ENCODE measurements at places on chromosomes 3 and 15.

GRCh38 chr15:100934726-100935125 lies 15.6 kb downstream of the LRRK1 start:
- DNase-seq: peak; percentile 38

GRCh38 chr3:19645093-19645492 lies 288.9 kb downstream of the EFHB start:
- no peak for DNase-seq

GRCh38 chr3:130934442-130935089 lies 40.7 kb downstream of the ATP2C1 start:
- no peak for DNase-seq

GRCh38 chr15:97893967-97894366 lies 66.5 kb upstream of the ARRDC4 start:
- no peak for DNase-seq

DNA sequence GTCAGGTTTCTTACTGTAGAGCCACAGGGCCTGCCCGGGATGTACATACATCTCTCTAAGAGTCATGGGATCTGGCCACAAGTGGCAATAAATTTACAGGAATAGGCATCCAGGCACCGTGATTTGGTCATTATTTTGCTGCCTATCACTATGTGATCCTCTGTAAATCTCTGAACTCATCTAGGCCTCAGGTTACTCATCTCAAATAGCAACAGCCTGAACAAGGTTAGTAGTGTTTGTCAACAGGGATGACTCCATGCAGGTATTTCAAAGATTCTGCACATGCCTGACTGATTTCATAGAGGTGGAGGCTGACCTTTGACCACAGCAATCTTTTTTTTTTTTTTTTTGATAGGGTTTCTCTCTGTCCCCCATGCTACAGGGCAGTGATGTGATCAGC lies 88.8 kb upstream of the TBL1XR1 start:
- DNase-seq: no peak

DNA sequence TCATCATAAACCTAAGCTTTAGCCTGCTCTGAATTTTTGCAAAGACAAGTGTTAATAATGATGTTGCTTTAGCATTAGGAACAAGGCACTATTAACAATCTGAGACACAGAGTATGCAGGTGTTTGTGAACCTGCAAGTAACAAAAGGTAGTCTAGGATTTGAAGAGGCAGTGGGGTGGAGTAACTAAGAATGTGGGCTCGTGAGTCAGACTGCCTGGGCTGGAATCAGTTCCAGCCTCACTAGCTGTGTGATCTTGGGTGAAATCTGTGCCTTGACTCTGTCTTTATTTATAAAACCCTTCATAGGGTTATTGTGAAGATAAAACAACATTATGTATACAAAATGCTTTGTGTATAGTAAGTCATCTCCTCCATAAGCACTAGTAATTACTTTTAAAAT lies 610.6 kb upstream of the CFAP20DC start:
- DNase-seq: peak; percentile 78

- no peak for DNase-seq
Measured at GRCh38 chr3:191563722-191564121, 102.8 kb downstream of the PYDC2 start.

- no peak for DNase-seq
Measured at GRCh38 chr15:57100136-57100539, 181.7 kb downstream of the TCF12 start.

GRCh38 chr15:25790000-25790660 lies 73.0 kb downstream of the ATP10A start:
- DNase-seq: no peak

GRCh38 chr3:32733631-32734229 lies 48.7 kb downstream of the CNOT10 start:
- DNase-seq: peak; percentile 50

DNA sequence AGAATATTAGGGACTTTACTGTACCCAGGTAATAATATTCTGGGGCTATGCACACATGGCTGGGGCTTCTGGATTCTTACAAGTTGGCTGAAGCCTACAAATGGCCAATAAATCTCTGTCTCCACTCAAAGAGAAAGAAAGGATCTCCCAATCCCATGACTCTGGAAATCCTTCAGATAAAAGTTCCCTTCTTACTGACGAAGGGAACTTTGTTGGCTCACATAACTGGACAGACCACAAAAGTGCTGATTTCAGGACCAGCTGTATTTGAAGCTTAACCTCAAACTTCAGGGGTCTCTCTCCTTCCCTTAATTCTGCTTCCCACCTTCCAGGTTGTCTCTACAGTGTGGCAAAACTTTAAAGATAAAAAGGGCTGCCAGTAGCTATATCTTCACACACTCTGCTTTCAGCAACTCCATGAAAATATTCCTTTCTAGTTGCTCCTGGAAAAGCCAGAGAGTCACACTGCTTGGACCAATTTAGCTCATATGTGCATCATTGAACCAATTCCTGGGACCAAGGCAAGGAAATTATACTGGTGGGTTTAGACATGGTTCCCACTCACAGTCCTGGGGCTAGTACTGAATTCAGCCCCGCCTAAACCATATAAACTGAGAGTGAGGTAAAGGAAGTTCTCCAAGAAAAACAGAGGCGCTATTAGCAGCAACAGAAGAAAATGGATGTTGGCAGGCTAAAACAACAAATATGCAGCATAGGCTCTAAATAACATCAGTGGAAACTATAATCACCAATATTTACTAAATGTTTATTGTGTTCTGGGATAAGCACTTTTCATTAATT lies 290.0 kb upstream of the GADL1 start:
- no peak for DNase-seq

- peak; percentile 26 for DNase-seq
Measured at GRCh38 chr3:152359385-152360248, 90.9 kb downstream of the MBNL1 start.

- DNase-seq: no peak
Measured at GRCh38 chr15:78850941-78851755, 21.5 kb upstream of the MORF4L1 start.

- DNase-seq: no peak
Measured at GRCh38 chr3:12998648-12999047, 74.6 kb downstream of the IQSEC1 start.

- no peak for DNase-seq
Measured at GRCh38 chr3:188207941-188208515, 54.1 kb downstream of the LPP start.

- no peak for DNase-seq
Measured at GRCh38 chr3:120302361-120302760, 17.3 kb upstream of the GPR156 start.

GRCh38 chr3:127296166-127296565 lies 8.3 kb upstream of the PRR20G start:
- DNase-seq: no peak

GRCh38 chr3:134084242-134084950 lies 54.7 kb upstream of the SLCO2A1 start:
- no peak for DNase-seq

DNA sequence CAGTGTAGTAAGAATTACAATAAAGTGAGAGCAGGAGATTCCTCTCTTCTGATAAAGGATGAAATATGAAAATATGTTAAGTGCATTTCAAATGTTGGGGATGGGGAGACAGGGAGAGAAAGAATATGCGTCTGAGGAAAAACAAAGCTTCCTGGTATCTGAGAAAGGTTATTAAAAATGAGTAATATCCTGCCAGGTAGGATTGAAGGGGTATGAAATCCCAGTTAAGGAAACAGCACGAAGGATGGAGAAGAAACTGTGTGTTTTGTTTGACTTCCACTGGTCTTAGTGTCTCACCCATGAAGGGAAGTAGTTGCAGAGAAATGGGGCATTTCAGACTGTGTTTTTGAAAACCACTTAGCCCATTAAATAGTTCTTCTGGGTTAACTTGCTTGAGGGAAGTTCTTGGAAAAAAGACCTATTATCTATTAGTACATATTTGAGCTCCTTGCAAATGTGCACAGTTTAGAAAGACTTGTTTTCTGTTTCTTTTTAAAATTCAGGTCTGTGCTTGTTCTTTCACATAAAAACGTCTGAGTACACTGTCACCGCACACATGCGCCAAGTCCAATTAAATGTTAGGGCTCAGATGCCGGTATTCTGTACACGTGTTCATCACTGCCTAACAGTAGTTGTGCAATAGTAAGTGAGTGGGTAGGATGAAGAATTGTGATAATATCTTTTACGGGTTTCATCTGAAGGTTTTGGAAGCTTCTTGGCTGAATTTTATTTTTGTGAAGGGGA lies 196.1 kb upstream of the P2RY1 start:
- DNase-seq: no peak

DNA sequence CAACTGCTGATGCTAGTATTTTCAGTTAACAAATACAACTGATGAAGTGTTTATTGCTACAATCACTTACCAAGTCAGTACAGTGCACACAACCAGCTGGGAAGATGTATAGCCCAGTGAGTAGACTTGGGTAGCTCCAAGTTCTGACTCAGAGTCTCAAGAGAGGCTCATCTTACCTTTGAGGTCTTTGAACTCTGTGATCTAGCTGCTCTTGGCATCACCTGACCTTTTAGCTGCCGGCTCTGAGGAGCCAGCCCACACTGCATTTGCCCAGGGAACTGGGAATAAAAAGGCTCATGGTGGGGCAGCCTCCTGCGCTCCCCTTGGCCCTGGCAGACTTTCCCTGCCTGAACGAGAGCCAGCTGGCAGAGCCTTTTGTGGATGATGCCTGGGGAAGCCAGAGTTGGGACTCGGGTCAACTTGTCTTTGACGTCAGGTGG lies 82.6 kb downstream of the CEMIP start:
- no peak for DNase-seq

DNA sequence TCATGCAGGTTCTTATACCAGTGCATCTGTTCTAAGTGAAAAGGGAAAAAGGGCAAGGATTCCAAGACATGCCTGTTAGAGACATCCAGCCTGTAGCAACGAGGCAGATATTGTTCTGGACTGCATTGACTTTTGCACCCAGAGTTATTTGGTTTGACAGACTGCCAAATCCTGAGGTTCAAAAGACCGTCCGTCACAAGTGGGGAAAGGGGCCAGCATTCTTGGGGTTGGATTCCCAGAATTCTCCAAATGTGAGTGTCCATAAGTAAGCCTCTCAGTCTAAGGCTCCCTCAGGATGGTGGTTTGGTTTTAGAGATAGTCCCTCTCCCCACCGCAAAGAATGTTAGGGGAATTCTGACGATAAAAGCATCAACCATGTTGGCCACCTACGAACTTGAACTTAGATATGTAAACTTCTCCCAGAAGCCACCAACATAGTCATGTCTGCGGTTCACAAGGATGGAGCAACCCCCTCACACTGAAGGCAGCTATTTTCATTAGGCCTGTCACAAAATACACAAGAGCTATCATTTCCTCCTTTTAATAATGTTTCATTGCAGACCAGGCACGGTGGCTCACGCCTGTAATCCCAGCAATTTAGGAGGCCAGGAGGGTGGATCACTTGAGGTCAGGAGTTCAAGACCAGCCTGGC lies 13.6 kb upstream of the LACTB start:
- no peak for DNase-seq

- no peak for DNase-seq
Measured at GRCh38 chr3:7074217-7074616, 213.3 kb downstream of the GRM7 start.

GRCh38 chr15:58447271-58448010 lies 15.7 kb downstream of the LIPC start:
- DNase-seq: no peak

DNA sequence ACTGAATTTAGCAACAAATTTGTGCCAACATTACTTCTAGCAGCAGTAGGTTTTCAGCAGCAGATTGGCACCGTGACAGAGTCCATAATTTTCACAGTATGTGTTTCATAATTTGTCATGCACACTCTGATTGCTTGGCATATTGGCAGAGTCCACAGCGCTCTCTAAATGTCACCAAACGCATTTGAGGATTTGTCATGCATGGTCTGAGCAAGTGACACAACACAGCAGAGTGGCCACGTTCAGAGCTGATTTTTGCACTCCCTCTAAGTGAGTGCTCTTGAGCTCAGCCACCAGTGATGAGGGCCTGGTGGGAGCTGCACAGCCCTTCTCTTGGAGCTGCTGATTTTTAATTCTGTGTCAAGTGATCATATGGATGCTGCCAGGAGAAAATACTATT lies 1270.8 kb downstream of the ROBO1 start:
- DNase-seq: peak; percentile 47

DNA sequence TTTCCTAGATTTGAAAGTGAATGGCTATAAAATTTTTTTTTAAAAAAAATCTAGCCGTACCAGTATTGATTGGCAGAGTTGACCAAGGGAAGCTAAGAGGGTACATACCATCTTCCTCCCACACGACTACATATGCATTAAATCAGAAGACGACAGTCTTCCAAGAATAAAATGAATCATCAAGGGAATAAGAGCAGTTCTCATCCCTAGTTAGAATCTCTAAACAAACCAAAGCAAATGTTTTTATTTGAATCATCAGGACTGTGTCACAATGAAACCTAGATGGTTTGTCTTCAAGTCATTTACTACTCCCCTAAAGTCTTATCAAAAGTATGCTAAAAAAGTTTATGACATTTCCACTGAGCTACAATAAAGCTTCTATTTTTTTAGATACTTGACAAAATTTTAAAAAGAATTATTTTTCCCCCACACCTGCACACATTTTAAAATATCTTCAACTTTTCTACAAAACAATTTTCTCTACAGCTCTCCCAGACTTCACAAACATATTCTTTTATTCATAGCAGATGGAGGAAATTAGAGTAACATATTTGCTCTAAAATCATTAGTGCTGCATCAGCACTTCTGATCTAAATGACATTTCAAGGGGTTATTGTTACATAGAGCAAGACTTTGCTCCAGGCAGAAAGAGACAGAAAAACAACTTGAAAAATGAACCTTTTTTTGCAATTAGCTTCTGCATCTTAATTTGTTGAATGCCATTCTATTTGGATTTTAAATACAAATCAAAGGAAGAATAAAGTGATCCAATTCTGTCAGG lies 547.1 kb downstream of the FHIT start:
- DNase-seq: no peak

DNA sequence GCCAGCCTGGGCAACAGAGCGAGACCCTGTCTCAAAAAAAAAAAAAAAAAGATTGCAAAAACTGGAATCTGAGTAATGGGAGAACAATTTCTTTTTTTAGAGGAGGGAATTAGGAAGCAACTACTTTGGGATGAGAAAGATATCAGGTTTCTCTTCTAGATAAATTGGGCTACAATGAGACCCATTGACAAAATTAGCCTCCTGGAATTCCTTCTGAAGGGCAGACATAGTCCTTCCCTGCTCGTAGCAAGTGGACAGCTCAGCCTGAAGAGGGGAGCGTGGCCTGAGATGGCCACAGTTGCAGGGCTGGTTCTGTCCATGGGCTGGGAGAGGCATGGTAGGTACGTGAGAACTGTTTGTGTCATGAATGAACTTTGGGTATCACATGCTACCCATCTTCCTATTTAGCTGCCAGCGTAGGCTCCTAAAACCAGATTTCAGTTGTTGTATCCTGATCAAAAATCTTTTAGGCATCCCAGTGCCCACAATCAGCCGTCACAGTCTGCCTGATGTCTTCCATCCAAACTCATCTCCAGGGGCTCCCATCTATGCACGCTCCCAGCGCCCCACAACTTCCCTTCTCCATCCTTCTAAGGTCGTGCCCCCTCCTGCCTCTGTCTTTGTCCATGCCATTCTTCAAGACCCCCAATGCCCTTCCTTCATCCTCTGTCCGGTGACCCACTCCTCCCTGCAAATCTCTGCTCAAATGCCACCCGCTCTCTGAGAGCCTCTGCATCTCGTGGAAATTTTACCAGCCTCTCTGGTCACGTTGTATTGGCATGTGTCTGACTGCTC lies 92.0 kb upstream of the NR2E3 start:
- DNase-seq: no peak

GRCh38 chr3:178810181-178810580 lies 261.4 kb downstream of the ZMAT3 start:
- no peak for DNase-seq

GRCh38 chr3:125115640-125116039 lies 59.8 kb upstream of the HEG1 start:
- no peak for DNase-seq

GRCh38 chr3:107632576-107632975 lies 109.8 kb downstream of the BBX start:
- no peak for DNase-seq
